Fibroblast of lung (primary cell): ENCODE measurements at places on chromosomes 12 and 14. TPM values are rescaled to one million over a fixed set of nuclear protein-coding genes. Genes with fewer than 3 reads are reported as not detected.

ACOT6 gene
- not detected in 2 replicates for total RNA-seq

GZMB gene
- total RNA-seq: not detected in 2 replicates

COPZ1 gene
- 80.9 and 97.9 TPM in 2 replicates for total RNA-seq

RSRC2 gene
- total RNA-seq: 37.5 and 49.0 TPM in 2 replicates

PRPF39 gene
- total RNA-seq: 28.4 and 29.0 TPM in 2 replicates

DNA sequence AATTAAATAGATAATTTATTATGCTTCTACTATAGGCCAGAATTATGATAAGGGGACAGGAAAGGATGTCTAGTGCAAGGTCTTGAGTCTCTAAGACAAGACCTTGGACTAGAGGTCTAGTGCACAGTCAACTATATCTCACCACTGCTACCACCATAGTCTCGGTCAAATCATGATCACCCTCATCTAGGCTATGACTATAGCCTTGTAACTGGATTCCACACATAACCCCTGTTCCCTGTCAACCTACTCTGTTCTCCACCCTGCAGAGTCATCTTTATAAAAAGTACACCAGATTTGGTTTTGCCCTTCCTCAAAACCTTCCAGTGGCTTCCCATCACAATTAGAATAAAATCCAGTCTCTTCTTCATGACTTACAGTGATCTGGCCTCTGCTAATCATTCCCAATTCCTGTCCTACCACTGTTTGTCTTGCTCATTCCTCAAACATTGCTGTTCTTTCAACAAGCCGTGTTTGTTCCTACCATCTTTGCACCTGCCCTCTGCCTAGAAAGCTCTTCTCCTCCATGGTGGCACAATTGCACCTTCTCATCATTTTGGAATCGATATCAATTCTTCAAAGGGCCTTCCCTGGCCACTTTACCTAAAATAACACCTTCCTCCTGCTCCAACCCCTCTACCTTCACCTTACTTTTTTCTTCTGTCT is 169.4 kb downstream of the FOXN3 start:
- no peaks in the 10 kb centered on the region for H3K36me3 ChIP-seq
- no peak overlapping the region for H3K4me3 ChIP-seq
- no peaks in the 10 kb centered on the region for H3K27me3 ChIP-seq
- DNase-seq: no peak
- no peaks in the 10 kb centered on the region for H3K4me1 ChIP-seq
- no peak overlapping the region for H3K27ac ChIP-seq

- peaks cover 7% of the 10 kb centered on the region for H3K4me1 ChIP-seq
- no peaks in the 10 kb centered on the region for H3K27me3 ChIP-seq
- H3K27ac ChIP-seq: no peak overlapping the region
- H3K4me3 ChIP-seq: no peak overlapping the region
- peaks cover 2% of the 10 kb centered on the region for H3K36me3 ChIP-seq
- DNase-seq: no peak
Measured at GRCh38 chr12:24823808-24824515, 124.9 kb downstream of the BCAT1 start.

- no peak overlapping the region for H3K27ac ChIP-seq
- no peaks in the 10 kb centered on the region for H3K4me1 ChIP-seq
- no peak overlapping the region for H3K4me3 ChIP-seq
- H3K27me3 ChIP-seq: no peaks in the 10 kb centered on the region
Measured at GRCh38 chr12:120971299-120972180, 6.8 kb upstream of the HNF1A start.

DNA sequence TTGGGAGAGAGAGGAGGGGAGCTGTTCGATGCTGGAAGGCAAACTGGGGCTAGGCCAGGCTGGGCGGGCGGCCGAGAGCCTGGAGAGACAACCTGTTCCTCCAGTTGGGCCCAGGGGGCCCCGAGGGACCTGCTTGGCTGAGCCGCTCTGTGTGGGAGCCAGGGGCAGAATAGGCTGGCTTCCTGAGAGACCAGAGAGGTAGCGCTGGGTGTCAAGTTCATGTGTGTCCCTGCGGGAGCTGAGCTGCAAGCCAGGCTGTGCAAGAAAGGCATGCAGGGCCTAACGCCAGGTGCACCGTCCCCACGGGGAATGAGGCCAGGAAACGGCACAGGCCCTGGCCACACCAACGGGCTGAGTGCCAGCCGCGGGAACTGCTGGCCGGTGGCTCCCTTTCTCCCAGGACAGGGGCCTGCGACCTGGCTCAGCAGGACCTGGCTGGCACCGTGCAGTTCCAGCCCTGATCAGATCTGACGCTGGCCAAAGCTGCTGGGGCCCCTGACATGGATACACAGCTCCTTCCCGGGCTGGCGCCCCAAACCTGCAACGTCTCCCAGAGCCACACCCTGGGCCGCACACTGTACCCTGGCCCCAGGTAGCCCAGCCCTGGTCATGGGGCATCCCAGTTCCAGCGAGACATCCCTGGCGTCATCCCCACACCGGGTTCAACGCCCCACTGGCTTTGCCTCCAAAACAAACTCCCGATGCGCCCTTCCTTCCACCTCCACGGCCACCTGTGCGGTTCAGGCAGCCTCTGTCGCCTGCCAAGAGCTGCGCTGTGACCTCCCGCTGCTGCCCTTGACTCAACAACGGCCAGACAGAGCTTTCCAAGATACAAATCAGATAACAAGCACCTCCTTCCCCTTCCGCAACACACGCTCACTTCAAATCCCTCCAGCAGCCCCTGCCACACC is 65.0 kb downstream of the RFLNA start:
- DNase-seq: no peak
- no peak overlapping the region for H3K4me3 ChIP-seq
- H3K27me3 ChIP-seq: no peaks in the 10 kb centered on the region
- H3K27ac ChIP-seq: no peak overlapping the region
- peaks cover 37% of the 10 kb centered on the region for H3K36me3 ChIP-seq
- no peaks in the 10 kb centered on the region for H3K4me1 ChIP-seq

DNA sequence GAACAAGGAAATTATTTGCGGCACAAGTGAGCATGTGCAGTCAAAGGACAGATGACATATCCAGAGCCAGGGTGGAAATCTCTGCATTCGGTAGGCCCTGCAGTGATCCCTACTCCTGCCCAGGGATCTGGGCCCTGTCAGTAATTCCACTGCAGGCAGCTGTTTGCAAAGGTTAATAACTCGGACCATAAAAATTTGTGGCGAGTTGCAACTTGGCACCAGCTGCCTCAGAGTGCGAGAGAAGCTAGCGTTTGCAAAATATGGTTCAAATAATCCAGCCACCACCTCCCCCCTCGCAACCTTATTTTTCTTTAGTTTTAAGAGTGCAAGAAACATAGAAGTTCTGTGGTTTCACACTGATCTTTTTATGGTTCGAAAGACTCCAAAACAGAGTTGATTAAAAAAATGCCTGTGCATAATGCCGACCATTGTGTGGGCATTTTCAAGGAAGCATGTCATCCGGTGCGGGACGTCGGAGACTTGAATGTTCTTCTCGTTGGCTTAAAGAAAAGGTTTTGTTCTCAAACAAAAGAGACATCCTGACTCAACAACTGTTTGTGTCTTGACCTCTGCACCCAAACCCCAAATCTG is 224.5 kb downstream of the BCL11B start:
- DNase-seq: peak; percentile 51
- no peaks in the 10 kb centered on the region for H3K4me1 ChIP-seq
- no peaks in the 10 kb centered on the region for H3K36me3 ChIP-seq
- no peak overlapping the region for H3K4me3 ChIP-seq
- no peaks in the 10 kb centered on the region for H3K27me3 ChIP-seq

DNA sequence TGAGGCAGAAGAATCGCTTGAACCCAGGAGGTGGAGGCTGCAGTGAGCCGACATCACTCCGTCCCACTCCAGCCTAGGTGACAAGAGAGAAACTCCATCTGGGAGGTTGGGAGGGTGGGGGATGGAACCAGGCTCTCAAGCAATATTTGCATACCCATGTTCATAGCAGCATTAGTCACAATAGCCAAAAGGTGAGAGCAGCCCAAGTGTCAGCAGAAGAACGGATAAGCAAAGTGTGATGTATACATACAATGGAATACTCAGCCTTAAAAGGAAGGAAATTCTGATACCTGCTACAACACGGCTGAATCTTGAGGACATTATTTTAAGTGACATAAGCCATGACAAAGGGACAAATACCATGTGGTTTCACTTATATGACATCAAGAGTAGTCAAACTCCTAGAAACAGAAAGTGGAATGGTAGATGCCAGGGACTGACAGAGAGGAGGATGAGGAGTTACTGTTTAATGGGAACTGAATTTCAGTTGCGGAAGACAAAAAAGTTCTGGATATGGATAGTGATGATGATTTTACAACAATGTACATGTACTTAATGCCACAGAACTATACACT is 11.6 kb downstream of the DAD1 start:
- no peak overlapping the region for H3K27ac ChIP-seq
- no peaks in the 10 kb centered on the region for H3K27me3 ChIP-seq
- no peak overlapping the region for H3K4me3 ChIP-seq
- H3K36me3 ChIP-seq: peaks cover 4% of the 10 kb centered on the region
- no peak for DNase-seq
- no peaks in the 10 kb centered on the region for H3K4me1 ChIP-seq

DNA sequence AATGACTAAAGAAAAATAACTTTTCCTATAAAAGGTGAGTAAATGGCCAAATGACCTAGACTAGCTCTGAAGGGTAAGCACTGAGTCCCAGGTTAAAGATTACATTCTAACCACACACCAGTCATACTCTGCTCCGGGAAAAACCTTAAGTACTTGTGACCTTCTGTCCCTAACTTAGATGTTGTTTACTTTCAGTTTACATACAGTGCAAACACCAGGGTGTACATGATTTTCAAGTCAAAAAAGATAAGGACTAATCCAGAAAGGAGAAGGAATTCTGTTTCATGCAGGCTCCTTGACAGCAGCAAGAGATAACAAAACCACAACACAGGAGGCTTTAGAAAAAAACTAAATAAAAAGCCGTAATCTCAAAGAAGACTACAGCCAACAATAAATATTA is 174.2 kb downstream of the PPM1H start:
- H3K27me3 ChIP-seq: no peaks in the 10 kb centered on the region
- no peak overlapping the region for H3K4me3 ChIP-seq
- no peaks in the 10 kb centered on the region for H3K36me3 ChIP-seq
- H3K4me1 ChIP-seq: peaks cover 15% of the 10 kb centered on the region
- peak; percentile 54 for DNase-seq

- DNase-seq: no peak
- H3K4me3 ChIP-seq: no peak overlapping the region
- H3K36me3 ChIP-seq: no peaks in the 10 kb centered on the region
- no peak overlapping the region for H3K27ac ChIP-seq
Measured at GRCh38 chr14:74954232-74954946, 1.0 kb downstream of the PGF start.

- peaks cover 19% of the 10 kb centered on the region for H3K4me1 ChIP-seq
- peak overlapping the region; percentile 52 for H3K4me3 ChIP-seq
- H3K36me3 ChIP-seq: peaks cover 12% of the 10 kb centered on the region
- peak overlapping the region; percentile 99 for H3K27ac ChIP-seq
Measured at GRCh38 chr12:57087691-57088353, 1.1 kb upstream of the NAB2 start.

- no peaks in the 10 kb centered on the region for H3K36me3 ChIP-seq
- no peak for DNase-seq
- no peaks in the 10 kb centered on the region for H3K4me1 ChIP-seq
- H3K27ac ChIP-seq: no peak overlapping the region
- H3K27me3 ChIP-seq: no peaks in the 10 kb centered on the region
Measured at GRCh38 chr14:40629144-40629543, 977.5 kb upstream of the LRFN5 start.

DNA sequence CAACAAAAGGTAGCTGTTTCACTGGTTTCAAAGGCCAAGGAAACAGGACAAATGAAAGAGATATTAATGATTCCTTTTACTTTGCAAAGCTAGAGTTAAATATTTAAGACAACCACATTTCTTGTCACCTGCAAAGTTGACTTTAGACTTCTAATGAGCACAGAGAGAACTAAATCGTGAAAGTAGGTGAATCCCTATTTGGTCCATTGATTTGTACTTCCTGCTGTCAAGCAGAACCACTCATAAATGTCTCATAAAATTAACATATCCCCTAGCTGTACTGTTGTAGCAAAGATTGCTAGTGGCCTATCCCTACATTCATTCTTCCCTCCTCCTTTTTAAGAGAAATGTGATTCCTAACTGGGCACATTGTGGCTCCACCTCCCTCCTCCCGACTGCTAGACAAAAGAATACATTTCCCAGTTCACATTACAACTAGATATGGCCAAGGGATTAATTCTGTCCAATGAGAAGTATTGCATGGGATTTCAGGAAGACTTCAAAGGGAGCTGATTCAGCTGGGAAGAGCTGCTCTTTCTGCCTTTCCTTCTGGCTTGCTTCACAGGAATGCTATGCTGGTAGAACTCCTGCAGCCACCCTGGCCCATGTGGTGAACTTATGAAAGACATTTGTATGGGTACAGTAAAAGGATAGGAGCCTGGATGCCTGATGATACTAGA is 227.5 kb upstream of the ABCD2 start:
- no peak overlapping the region for H3K27ac ChIP-seq
- H3K27me3 ChIP-seq: no peaks in the 10 kb centered on the region
- no peaks in the 10 kb centered on the region for H3K36me3 ChIP-seq
- DNase-seq: peak; percentile 2
- no peaks in the 10 kb centered on the region for H3K4me1 ChIP-seq

DNA sequence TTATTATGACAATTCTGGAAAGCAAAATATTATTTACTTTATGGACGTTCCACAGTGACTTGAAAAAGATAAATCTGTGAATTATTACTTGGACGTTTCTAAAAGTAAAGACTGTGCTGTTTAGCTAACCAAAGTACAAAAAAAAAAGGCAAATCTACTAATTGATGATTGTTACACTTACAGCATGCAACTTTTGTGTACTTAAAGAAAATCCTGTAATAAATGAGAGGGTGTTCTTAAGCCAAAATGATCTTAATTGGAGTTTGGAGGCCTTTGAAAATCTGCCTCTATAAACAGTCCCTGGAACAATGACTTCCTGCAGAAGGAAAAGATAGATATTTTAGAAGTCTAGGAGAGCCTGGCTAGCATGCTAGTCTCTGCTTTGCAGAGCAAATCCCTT is 434.0 kb upstream of the SYT1 start:
- H3K27ac ChIP-seq: no peak overlapping the region
- no peak for DNase-seq
- H3K4me3 ChIP-seq: no peak overlapping the region
- H3K4me1 ChIP-seq: no peaks in the 10 kb centered on the region

- no peak overlapping the region for H3K4me3 ChIP-seq
- DNase-seq: no peak
- H3K36me3 ChIP-seq: no peaks in the 10 kb centered on the region
- no peaks in the 10 kb centered on the region for H3K4me1 ChIP-seq
- H3K27ac ChIP-seq: no peak overlapping the region
- H3K27me3 ChIP-seq: no peaks in the 10 kb centered on the region
Measured at GRCh38 chr14:80940146-80940545, 1.4 kb downstream of the CEP128 start.

GRCh38 chr14:76779221-76780057 is 18.2 kb downstream of the VASH1 start:
- no peaks in the 10 kb centered on the region for H3K27me3 ChIP-seq
- DNase-seq: no peak
- H3K4me1 ChIP-seq: peaks cover 6% of the 10 kb centered on the region
- H3K36me3 ChIP-seq: no peaks in the 10 kb centered on the region
- H3K27ac ChIP-seq: no peak overlapping the region
- no peak overlapping the region for H3K4me3 ChIP-seq

GRCh38 chr14:103690332-103690731 is 24.9 kb downstream of the XRCC3 start:
- peaks cover 24% of the 10 kb centered on the region for H3K36me3 ChIP-seq
- H3K27ac ChIP-seq: no peak overlapping the region
- no peaks in the 10 kb centered on the region for H3K27me3 ChIP-seq
- H3K4me3 ChIP-seq: no peak overlapping the region
- H3K4me1 ChIP-seq: peaks cover 7% of the 10 kb centered on the region
- no peak for DNase-seq

- H3K27me3 ChIP-seq: peaks cover 2% of the 10 kb centered on the region
- H3K27ac ChIP-seq: no peak overlapping the region
Measured at GRCh38 chr14:23431486-23431885, 4.0 kb downstream of the MYH7 start.
